Suprapubic skin (tissue), 4 donors: ENCODE measurements at places on chromosomes 6 and 20.

DNA sequence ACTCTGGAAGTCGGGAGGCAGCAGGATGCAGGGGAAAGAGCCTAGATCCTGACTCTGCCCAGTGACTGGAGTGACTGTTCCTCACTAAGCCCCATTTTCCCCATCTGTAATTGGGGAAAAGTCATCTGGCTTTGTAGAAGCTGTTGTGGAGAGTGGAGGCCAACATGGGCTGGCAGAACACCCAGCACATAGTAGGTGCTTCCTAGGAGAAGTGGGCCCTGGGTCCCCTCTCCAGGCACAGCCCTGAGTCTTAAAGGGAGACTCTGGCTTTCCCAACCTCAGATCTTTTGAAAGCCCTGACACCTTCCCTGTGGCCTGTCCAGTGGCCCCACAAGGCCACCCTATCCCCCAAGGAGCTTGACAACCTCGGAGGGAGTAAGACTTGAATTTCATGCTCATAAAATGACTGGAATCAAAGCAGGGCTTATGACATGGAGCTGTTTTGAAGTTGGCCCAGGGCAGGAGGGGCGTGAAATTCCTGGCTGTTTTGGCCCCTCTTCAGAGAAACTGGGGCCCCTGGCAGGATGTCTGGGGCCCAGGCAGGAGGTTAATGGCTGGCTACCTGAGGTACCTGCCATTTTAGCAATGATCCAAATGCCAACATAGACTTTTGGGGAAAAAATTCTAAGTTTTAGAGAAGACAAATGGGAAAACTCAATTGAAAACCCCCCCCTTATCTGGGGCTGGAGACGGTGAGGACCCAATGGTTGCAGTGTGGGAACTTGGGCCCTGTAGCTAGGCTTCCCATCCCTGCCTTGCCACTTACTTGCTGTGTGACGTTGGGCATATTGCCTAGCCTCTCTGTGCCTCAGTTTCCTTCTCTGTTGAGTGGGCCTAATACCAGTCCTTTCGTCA lies 51.6 kb downstream of the UBE2V1 start:
- DNase-seq = no peak

DNA sequence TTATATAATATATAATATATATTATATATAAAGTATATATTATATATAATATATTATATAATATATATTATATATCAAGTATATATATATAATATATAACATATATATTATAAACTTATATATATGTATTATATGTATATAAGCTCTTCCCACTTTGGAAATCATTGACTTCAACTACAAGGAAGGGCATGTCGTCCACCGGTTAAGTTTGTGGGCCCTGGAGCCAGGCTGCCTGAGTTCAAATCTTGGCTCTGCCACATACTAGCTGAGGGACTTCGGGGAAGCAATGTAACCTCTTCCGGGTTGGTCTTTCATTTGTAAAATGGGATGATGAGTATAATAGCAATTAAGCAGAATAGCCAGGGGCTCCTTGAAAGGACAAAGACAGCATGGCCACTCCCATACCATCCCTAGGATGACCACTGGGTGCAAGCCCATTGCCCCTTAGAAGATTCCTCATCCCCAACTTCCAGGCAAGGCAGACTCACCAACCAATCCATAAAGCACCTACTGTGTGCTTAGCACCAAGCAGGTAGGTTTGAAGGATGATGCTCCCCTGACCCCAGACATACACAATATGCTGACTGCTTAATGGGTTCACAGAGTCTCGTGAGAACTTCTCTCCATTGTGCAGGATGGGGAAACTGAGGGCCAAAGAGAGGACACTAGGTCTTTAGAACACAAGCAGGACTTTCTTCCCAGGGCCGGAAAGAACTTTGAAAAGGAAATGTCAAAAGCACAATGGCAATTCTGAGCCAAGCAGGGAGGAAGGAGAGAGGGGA lies 163.2 kb downstream of the MRPL14 start:
- DNase-seq = no peak

GRCh38 chr6:80519811-80520594 lies 413.5 kb downstream of the BCKDHB start:
- no peak for DNase-seq

- DNase-seq = no peak
These were observed 274.1 kb downstream of the CLIC5 start for GRCh38 chr6:45741437-45742171.

DNA sequence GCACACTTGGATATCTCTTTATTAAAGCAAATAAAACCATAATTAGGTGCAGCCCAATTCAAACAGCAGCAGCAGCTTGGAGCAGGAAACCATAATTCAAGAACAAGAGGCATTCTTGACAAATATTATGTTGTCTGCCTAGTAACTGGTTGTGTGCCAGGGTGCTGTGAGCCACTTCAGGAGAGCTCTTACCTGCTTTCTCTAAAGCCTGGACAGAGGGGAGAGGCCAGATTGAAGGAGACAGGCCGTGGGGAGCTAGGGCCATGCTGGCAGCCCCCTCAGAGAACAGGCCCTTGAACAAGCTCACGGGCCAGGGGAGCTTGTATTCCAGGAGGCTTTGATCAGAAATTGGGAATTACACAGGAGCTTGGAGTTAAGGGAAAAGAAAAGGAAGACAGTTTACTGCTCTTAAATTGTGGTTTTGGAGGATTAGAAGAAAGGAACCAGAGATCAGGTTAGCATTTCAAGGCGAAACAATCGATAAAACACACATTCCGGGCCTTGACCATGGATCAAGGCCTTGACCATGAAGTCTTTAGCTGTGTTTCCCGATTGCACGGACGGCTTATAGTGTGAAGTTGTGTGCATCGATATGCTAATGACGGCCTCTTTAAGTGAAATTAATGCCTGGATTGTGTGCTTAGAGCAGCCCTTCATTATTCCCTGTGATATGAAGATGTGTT lies 69.8 kb upstream of the NKX2-2 start:
- DNase-seq = no peak

DNA sequence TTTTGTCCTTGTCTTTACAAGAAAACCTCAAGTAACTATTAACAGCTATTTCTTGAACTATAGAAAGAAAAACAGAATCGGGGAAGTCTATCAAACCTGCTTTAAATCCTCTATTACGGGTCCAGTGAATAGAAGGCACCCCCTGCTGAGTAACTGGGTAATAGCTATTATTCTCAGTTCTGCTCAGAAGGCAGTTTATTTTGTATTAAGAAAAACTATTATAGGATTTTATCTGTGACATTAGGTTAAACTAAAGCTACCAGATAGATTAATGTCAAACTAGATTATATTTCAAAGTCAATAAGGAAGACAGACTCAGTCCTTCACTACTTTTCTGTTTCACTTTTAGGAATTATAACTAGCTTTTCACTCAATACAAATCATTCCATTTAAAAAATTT lies 93.7 kb downstream of the DST start:
- DNase-seq = no peak
